ENCODE measurements at places on chromosomes 1 and 21.

GRCh38 chr1:12622506-12622905 lies 4.5 kb upstream of the DHRS3 start:
- no peak for DNase-seq

DNA sequence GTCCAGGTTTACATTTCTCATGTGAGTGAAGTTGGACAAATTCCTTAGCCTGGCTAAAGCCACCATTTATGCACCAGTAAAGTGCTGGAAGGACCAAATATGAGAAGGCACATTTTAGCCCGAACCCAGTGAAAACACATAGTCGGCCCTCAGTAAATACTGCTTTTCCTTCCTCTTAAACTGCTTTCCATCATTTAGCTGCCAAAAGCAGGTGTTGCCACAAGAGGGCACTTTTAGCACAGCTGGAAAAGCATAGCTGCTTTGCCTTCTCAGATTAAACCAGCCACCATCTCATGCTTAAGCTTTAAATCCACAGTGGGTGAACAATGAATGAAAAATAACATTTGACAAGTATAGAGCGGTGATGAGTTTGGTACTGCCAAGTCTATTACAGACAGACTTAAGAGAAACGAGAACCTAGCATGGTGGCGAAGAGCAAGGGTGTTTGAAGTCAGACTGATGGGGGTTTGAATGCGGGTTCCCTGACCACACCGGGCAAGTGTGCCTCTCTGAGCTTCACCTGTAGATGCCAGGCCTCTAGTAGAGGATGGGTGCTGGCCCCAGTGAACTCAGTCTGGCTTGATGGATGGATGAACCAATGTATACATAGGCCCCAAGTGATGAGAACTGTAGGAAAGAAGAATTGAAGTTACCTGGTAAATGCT lies 57.8 kb downstream of the SLC35D1 start:
- DNase-seq = peak; percentile 53

DNA sequence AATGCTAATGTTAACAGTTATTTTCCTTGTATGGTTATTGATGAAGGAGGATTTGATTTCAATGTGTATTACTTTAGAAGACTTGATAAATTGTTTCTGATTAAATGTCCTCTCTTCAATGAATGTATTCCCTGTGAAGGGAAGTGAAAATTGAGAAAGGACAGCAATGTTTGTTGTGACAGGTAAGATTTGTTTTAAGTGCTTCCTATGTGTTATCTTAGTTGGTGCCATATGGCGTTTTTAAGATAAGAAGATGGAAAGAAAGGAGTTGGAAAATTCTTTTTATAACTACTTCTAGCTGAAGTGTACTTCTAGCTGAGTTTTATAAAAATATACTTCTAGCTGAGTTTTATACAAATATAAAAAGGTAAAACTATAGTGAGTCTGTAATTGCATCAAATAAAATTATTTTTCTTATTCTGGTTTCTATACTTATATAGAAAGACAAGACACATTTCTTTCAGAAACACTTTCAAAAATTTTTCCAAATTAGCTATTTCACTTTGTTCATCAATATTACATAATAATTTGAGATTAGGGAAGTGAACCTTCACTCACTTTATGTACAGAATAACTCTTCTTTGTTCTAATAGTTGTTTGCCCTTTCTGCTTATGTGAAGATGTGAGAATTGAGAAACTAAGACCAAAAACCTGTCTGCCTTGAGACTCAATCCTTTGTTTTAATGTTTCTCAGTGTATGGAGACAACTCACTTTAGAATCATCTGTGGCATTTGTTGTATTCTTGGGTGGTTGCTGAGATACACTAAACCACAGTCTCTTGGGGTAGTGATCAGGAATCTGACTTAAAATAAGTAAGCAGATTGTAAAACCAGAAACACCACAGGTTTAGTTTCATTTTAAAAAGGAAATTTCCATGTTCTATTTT lies 382.9 kb upstream of the B3GALT2 start:
- no peak for DNase-seq

GRCh38 chr21:27321791-27322190 lies 354.9 kb upstream of the ADAMTS5 start:
- no peak for DNase-seq

- DNase-seq = no peak
Measured at GRCh38 chr1:228281631-228282328, 73.9 kb downstream of the OBSCN start.
